ENCODE measurements at places on chromosomes 1 and 21. TPM values are rescaled to one million over a fixed set of nuclear protein-coding genes. Genes with fewer than 3 reads are reported as not detected.

The KRTAP13-2 gene
- not detected for total RNA-seq

The CD1E gene
- total RNA-seq: not detected

The GNG4 gene
- total RNA-seq: 16.3 TPM

DNA sequence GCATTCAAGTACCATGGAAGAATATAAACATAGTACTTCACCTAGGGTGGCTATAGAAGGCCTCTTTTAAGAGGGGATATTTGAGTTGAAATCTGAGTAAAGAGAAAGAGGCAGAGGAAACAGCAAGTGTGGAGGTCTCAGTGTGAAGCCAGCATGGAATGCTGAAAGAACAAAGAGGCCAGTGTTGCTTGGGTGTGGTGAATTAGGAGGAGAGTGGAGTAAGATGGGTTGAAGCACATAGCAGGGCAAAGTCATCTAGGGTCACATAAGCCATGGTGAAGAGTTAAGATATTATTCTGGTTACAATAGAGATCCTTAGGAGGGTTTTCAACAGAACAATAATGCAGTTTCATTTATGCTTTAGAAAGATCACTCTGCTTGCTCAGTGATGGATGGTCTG lies 37.5 kb downstream of the C1orf141 start:
- H3K4me3 ChIP-seq: no peak overlapping the region
- H3K27me3 ChIP-seq: no peaks in the 10 kb centered on the region
- DNase-seq: no peak
- no peaks in the 10 kb centered on the region for H3K4me1 ChIP-seq

GRCh38 chr21:45817345-45817744 lies 164.2 kb upstream of the COL6A1 start:
- H3K4me3 ChIP-seq: no peak overlapping the region
- no peak overlapping the region for H3K27ac ChIP-seq
- H3K4me1 ChIP-seq: peaks cover 16% of the 10 kb centered on the region
- H3K27me3 ChIP-seq: peaks cover 27% of the 10 kb centered on the region
- H3K36me3 ChIP-seq: no peaks in the 10 kb centered on the region

DNA sequence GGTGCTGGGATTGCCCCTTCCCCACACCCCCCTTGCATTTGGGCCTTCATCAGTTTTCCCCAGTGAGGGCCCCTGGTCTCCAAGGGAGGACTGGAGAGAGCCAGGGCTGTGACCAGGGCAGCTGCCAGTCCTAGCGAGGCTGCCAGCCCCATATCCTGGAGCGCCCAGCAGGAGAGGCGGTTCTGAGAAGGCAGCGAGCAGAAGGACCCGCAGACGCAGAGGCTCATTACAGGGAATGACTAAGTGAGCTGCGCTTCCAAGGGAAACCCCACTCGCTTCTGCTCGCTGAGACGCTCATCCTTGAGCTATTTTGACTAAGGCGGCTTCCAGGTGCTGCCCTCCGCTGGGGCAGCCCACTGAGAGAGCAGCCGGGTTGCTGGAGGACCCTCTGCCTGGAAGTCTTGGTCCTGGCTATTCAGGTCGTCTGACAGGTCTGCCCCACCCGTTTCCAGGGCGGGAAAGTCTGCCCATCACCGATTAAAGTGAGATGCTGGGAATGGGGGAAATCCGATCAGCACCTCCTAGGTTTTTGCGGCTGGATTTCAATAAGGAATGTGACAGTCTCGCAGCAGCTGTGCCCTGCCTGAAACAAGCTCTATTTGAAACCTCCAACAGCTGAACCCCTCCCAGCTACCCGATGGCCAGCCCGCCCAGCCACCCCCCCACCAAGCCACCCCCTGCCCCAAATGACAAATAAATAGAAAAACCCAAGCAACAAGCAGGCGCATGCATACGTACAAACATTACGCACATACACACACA lies 2.8 kb downstream of the KCNN3 start:
- H3K27me3 ChIP-seq: peaks cover 65% of the 10 kb centered on the region
- H3K4me1 ChIP-seq: no peaks in the 10 kb centered on the region
- peak; percentile 34 for DNase-seq
- no peak overlapping the region for H3K4me3 ChIP-seq
- H3K36me3 ChIP-seq: no peaks in the 10 kb centered on the region

DNA sequence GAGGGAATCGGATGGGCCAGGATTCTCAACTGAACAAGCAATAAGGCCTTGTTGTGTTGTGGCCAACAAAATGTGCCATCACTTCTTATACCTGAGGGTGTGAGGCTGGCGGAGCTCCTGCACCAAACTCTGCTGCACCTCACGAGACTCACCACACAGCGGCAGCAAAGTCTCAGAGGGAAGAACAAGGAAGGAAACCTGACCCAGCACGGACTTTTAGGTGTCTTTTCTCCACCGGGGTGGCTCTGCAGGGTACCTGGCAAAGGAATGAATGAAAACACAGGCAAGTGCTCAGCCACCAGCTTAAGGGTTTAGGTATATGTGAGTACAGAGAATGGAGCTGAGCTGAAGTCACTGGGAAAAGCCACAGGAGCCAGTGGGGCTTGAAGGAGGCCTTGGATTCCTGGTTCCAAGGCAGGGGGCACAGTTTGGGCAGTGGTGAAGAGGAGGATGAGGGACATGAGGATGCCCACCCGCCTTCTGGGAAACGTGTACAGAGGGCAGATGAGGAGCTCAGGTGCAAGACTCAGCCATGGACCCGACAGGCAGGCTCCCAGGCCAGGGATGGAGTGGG lies 31.1 kb upstream of the HSD3B1 start:
- peaks cover 5% of the 10 kb centered on the region for H3K4me1 ChIP-seq
- no peaks in the 10 kb centered on the region for H3K36me3 ChIP-seq
- peaks cover 4% of the 10 kb centered on the region for H3K27me3 ChIP-seq
- DNase-seq: peak; percentile 74
- H3K27ac ChIP-seq: no peak overlapping the region
- H3K4me3 ChIP-seq: no peak overlapping the region

DNA sequence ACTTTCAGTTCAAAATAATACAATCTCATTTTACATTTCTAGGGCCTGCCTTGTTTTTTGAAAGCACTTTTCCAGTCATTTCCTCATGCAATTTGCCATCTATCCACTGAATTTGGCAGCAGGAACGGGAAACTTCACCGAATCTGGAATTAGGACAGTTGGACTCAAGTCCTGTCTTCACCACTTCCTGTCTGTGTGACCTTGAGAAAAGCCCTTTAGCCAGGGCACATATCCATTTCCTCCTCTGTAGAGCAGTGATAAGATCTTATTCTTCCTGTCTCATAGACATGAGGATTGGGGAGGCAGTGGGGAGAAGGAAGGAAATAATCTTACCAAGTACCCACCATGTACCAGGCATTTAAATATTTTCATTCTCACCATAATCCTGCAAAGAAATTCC lies 12.0 kb downstream of the VAV3 start:
- no peak overlapping the region for H3K27ac ChIP-seq
- H3K36me3 ChIP-seq: no peaks in the 10 kb centered on the region
- H3K4me1 ChIP-seq: no peaks in the 10 kb centered on the region
- no peak overlapping the region for H3K4me3 ChIP-seq
- no peak for DNase-seq

DNA sequence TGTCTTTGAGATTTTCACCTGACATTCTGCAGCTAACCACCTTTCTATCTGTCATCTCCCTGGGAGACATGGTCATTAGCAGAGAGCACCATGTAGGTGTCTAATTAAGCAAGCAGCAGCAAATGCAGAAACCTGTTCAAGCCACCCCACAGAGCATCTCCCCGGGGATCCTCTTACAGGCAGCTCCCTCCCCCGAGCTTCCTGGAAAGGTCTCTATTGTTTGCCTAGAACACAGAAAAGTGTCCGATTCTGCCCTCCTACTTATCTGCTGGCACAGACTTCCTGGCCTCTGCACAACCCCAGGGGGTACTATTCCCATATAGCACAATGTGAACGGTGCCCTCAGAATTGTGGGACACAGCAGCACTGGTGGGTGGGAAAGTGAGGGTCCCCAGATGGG lies 46.1 kb downstream of the PLEKHA6 start:
- H3K27ac ChIP-seq: no peak overlapping the region
- DNase-seq: no peak
- H3K4me3 ChIP-seq: peak overlapping the region; percentile 23
- peaks cover 39% of the 10 kb centered on the region for H3K4me1 ChIP-seq
- no peaks in the 10 kb centered on the region for H3K27me3 ChIP-seq

DNA sequence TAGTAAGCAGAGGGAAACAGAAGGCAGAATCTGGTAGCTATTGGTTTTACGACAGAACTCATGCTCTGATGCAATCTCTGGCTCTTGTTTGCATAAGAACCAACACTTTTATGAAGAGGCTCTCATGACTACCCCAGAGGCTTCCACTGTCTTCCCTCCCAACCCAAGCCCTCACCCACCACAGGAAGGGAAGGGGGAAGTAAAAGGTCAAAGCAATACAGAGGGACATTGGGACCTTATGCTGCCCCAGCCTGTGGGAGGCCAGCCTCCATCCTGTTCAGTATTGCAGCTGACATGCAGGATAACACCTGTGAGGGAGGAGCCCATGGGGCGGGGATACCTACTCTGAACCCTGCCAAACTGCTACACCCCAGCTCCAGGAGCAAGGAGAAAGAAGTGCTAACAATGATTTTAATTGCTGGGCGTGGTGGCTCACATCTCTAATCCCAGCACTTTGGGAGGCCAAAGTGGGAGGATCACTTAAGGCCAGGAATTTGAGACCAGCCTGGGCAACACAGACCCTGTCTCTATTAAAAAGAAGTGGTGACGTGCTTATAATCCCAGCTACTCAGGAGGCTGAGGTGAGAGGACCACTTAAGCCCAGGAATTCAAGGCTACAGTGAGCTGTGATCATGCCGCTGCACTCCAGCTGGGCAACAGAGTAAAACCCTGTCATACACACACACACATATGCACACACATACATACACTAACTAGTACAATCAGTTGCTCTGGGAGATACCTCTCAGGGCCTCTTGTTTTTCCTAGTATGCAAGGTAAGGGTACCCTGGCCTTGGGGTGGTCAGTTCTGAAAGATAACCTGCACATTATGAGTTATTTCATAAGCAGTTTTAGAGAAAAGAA lies 9.5 kb downstream of the MR1 start:
- DNase-seq: peak; percentile 73
- H3K27me3 ChIP-seq: no peaks in the 10 kb centered on the region
- peaks cover 18% of the 10 kb centered on the region for H3K4me1 ChIP-seq
- H3K4me3 ChIP-seq: no peak overlapping the region
- H3K27ac ChIP-seq: peak overlapping the region; percentile 65
- no peaks in the 10 kb centered on the region for H3K36me3 ChIP-seq

DNA sequence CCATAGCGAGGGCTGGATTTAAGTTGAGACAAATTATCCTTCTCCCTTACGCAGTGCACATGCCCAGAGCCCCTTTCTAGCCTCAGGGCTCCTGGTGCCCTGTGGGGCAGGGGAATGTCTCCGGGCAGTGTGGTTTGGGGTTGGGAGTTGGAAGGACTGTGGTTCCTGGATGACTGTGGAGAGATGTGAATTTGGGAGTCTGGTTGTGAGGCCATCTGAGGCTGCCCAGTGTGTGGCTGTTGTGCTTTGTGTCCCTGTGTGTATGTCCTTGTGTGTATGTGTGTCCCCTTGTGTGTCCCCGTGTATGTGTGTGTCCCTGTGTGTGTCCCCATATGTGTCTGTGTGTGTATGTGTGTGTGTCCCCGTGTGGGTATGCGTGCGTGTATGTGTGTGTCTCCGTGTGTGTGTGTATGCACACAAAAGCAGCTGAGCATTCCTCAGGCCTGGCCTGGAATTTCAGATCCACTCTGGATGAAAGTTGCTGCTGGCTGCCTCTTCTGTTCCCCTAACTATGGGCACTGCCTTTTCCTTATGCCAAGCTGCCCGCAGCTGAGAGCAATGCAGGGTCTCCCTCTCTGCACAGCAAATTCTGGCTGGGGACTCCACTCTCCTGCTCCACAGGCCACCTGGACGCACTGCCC lies 65.4 kb downstream of the UBIAD1 start:
- no peak overlapping the region for H3K27ac ChIP-seq
- H3K27me3 ChIP-seq: 0 out of 2 replicates have a peak, but pooled peaks cover 4% of the 10 kb centered on the region
- H3K4me3 ChIP-seq: no peak overlapping the region
- no peaks in the 10 kb centered on the region for H3K4me1 ChIP-seq

DNA sequence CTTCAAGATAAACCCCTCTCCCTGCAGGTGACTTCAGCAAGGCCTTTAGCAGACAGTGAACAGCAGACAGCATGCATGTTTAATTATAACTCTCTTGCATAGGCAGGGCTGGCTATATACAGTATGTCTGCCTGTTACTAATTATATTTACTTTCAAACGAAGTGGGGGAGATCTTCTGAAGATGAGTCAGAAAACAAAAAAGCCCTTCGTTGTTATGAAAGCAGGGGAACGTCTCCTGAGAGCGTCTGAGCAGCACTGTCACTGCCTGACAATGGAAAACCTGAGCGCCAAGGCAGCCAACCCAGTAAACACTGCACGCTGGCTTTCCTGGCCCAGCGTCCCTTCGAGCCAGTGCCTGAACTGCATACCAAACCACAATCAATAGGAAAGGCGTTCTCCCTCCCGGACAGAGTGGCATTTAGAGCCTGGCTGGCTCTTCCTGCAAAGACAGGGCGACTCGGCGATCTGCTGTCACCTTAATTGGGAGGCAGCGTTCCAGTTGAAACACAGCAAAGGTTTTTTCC lies 54.1 kb downstream of the TOMM20 start:
- peak overlapping the region; percentile 100 for H3K27ac ChIP-seq
- DNase-seq: peak; percentile 62
- peaks cover 94% of the 10 kb centered on the region for H3K4me1 ChIP-seq
- H3K36me3 ChIP-seq: no peaks in the 10 kb centered on the region
- H3K4me3 ChIP-seq: peak overlapping the region; percentile 61

- H3K27ac ChIP-seq: peak overlapping the region; percentile 93
- H3K4me3 ChIP-seq: no peak overlapping the region
- no peak for DNase-seq
- H3K4me1 ChIP-seq: peaks cover 81% of the 10 kb centered on the region
Measured at GRCh38 chr1:22827666-22828483, 117.2 kb downstream of the EPHB2 start.

DNA sequence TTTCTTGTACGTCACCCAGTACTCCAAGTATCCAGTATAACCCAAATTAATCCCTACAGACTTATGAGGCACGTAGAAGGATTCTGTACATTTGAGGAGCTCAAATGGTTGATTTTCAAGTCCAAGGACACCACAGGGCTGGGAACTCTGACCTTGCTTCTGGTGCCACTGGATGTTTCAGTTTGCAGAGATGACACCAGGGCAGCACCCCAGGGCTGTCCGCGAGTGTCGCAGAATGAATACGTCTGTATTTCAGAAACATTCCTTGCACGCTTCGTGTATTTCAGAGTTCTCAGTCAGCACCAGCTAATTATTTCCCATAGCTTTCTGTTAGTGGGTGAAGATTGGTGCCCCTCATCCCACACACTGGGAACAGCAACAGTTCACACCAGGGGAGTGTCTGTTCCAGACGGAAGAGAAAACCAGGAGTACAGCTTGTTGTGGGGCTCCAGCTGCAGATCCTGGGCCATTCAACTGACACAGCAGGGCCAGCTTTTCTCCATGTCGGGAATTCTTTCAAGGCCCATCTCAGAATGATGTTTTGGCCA lies 159.2 kb downstream of the RHOU start:
- no peak for DNase-seq
- H3K4me1 ChIP-seq: no peaks in the 10 kb centered on the region
- H3K27me3 ChIP-seq: peaks cover 59% of the 10 kb centered on the region
- no peak overlapping the region for H3K4me3 ChIP-seq
- no peaks in the 10 kb centered on the region for H3K36me3 ChIP-seq

DNA sequence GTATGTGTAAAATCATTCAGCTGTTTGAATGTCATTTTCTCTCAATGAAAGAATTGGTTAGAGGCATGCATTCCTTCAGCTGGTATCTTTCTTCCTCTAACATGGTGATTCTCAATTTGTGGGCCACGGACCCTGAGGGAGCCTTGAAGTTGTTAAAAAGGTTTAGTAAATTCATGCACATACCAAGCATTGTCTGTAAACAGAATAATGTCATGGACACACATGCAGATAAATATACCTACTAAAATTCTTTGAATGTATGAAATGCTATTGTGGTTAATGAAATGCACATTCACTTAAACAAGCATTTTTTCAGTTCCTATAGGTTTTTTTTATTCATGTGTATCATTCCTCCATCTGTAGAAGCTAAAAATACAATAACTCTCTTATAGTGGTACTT lies 65.4 kb downstream of the PBX1 start:
- peaks cover 14% of the 10 kb centered on the region for H3K36me3 ChIP-seq
- H3K4me1 ChIP-seq: peaks cover 2% of the 10 kb centered on the region
- H3K27ac ChIP-seq: no peak overlapping the region
- no peaks in the 10 kb centered on the region for H3K27me3 ChIP-seq
